ENCODE measurements at places on chromosomes 7 and 10.

GRCh38 chr7:31782411-31782991 is 95.5 kb downstream of the PPP1R17 start:
- DNase-seq: peak; percentile 69

GRCh38 chr7:116577320-116577871 is 52.6 kb downstream of the CAV1 start:
- no peak for DNase-seq

DNA sequence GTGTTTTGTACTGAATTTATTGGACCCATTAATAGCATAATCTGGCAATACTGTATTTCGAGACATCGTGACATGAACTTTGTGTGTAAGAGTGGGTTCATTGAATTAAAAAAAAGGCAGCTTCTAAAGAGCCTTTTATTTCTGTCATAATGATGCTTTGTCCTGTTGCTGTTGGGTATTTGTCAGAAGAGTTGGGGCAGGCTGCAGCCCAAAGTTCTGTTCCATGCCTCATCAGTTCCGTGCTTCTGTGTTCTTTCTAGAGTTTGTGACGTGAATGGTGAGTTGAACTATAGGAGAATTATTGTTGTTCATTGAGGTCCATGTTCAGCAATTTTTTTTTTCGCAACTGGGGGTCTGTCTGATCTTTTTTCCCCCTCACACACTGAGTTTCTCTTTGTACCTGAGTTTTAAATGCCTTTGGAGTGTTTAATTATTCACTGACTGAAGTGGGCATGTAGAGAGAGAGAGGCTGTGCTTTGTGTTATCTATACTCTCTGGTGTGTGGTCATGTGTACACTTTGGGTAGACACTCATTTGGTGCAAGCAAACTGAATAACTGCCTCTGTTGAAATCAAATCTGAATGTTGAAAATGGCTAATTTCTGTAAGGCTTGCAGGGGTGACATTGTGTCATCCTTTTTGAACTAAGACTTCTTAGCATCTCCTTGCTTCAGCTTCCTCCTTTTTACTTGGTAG is 69.8 kb downstream of the ADD3 start:
- no peak for DNase-seq

DNA sequence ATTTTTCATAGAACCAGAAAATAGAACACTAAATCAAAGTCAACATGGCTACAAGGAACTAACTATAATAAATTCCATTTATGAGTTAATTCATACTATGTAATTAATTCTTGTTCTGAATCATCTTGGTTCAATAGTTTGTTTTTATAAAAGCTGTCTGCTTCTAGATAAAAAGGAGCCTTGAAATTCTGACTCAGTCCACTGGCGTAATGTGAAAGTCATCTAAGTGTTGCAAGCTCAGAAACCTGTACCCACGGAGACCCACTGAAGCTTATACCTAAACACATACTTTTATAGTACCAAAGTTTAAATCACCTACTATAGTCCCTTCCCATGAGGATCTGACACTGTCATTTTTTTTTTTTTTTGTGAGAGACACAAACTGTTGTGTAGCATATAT is 489.4 kb downstream of the SEMA3D start:
- DNase-seq: no peak

DNA sequence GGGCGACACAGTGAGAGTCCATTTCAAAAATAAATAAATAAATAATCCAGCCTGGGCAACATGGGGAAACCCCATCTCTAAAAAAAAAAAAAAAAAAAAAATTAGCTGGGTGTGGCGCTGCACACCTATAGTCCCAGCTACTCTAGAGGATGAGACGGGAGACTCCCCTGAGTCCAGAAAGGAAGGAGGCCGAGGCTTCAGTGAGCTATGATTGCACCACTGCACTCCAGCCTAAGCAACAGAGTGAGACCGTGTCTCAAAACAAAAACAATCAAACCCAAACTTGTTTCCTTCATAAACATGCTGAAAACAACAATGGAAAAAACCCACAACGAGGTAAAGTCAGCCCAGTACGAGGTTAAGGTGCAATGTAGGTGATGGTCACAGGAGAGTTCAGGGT is 1.2 kb downstream of the COX19 start:
- DNase-seq: no peak

DNA sequence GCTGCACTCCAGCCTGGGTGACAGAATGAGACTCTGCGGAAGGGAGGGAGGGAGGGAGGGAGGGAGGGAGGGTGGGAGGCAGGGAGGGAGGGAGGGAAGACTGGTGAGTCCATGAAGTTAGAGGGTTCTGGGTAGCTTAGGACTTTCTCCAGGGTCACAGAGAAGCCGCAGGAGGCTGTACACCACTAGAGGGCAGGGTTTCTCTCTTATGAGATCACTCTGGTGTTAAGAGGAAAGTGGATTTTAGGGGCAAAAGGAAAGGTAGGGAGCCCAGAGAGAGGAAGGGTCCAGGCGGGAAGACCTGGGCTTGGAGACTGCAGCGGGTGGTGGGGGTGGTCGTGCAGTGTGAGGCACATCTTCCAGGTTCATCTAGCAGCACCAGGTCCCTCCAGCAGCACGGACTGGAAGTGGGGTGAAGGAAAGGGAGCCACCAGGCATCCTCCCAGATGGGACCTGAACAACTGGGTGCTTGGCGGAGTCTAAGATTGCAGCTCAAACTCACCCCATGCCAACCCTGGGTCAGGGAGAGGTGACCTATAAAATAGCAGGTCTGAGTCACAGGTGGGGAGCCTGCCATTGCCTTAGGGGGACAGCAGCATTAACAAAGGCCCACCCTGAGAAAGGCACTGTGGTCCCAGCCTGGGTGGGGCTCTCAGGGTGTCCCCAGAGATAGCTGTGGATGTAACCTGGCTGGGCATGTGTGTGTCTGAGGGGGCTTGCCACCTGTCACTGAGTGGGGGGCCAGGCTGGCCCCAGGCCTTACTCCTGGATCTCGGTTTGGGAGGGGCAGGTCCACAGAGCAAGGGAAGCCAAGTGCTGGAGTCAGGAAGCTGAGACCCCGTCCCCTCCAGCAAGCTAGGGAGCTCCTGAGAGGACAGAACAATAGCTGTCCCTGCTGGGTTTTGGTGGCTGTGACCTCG is 48.5 kb upstream of the SLC29A3 start:
- peak; percentile 79 for DNase-seq

DNA sequence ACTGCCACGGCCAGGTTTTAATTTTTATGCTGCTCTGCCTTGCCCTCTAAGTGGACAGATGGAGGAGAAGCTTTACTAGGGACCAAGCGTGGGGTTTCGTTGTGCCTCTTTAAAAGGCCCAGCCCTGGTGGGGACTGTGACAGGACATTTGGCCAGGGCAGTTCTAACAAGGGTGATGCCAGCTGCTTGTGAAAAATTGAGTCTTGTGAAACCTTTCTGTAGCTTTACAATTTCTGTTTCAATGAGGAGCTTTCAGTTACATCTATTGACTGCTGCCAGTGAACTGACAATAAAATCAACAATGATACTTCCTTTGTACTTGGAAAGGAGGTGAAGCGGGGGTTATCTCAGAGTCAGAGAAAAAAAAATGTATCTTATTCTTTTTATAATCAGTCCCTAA is 233.1 kb upstream of the CSTF2T start:
- no peak for DNase-seq

DNA sequence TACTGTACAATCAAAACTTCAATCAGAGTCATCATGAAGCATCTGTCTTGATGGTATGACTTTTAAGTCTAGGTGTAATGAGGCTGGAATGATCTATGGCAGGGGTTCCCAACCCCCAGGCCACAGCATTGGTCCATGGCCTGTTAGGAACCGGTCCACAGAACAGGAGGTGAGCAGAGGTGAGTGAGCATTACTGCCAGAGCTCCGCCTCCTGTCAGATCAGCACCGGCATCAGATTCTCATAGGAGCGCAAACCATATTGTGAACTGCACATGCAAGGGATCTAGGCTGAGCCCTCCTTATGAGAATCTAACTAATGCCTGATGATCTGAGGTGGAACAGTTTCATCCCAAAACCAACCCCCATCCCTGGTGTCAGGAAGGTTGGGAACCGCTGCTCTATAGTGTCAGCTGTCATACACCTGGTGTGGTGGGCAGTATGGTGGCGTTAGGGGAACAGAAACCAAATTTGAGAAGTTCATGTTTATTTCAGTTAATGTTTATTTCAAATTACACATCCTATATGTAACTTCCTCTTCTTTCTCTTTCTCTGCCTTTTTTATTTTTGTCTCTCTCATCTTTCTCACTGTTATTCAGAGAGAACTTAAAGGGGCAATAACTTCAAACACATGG is 432.6 kb downstream of the TNS3 start:
- DNase-seq: no peak

GRCh38 chr10:31070025-31070424 is 38.4 kb upstream of the ZNF438 start:
- DNase-seq: no peak

GRCh38 chr10:123134343-123134914 is 1.3 kb upstream of the HMX3 start:
- DNase-seq: no peak

GRCh38 chr7:93011351-93012294 is 106.2 kb downstream of the SAMD9 start:
- DNase-seq: no peak

- no peak for DNase-seq
Observed at GRCh38 chr10:54961040-54961439, 160.0 kb upstream of the PCDH15 start.

DNA sequence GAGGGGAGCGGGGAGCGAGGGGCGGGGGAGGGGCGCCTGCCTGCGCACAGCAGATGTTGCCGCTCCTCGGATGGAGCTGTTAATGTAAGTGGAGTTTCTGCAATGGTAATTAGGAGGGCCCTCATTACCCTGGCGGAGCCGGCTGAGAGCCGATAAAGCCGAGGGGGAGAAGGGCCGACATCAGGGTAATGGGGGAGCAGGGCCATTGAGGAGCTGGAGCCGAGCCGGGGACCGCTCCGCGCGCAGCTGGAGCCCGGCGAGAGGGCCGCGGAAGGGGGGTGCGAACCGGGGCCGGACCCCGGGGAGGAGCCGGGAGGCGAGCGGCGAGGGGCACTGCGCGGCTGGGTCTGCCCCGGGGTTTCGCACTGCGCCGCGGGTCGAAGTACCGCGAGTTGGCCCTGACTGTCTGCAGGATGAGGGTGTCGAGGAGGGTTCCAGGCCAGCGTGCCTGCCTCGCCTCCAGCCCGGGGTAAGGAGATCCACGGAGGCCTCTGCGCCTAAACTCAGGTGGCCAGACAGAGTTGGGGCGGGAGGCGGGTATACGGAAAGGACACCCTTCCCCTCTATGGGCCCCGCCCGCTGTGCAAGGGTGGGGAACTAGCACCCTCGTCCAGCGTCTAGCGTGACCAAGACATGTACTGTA is 55.0 kb upstream of the LBX1 start:
- peak; percentile 38 for DNase-seq

GRCh38 chr7:155677688-155678087 is 33.2 kb downstream of the RBM33 start:
- DNase-seq: no peak

GRCh38 chr7:93364806-93365205 is 132.6 kb downstream of the VPS50 start:
- DNase-seq: no peak

- no peak for DNase-seq
Observed at GRCh38 chr7:147513451-147513850, 1077.1 kb upstream of the C7orf33 start.

DNA sequence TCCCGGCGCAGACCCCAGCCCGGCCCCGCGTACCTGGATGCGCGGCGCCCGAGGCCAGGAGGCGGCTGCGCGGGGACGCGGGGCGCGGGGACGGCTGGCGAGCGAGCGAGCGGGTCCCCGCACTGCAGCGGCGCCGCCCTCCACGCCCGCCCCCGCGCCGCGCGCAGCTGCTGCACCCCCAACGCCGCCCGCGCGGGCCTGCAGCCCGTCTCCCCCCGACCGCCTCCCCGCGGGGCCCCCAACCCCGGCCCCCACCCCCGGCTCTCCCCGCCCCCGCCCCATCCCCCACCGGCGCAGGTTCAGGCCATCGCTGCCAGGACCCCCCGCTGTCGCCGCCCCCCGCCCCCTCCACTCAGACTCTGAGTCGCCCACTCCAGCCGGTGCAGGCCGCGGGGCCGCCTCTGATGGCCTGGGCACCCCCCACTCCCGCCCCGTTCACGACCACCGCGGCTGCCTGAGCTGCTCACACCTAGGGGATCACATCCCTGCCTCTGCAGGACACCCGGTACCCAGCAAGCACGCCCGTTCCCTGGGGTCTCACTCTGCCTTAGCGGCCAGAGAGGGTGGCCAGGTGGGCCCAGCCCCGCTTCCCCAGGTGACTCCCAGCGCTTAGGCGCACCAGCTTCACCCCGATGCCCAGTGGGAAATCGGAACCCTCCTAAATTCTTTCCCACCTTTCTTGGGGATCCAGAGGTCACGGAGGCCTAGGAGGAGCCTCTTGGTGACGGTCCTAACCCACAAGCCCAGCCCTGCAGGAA is 13.9 kb upstream of the DNAAF5 start:
- DNase-seq: peak; percentile 72

DNA sequence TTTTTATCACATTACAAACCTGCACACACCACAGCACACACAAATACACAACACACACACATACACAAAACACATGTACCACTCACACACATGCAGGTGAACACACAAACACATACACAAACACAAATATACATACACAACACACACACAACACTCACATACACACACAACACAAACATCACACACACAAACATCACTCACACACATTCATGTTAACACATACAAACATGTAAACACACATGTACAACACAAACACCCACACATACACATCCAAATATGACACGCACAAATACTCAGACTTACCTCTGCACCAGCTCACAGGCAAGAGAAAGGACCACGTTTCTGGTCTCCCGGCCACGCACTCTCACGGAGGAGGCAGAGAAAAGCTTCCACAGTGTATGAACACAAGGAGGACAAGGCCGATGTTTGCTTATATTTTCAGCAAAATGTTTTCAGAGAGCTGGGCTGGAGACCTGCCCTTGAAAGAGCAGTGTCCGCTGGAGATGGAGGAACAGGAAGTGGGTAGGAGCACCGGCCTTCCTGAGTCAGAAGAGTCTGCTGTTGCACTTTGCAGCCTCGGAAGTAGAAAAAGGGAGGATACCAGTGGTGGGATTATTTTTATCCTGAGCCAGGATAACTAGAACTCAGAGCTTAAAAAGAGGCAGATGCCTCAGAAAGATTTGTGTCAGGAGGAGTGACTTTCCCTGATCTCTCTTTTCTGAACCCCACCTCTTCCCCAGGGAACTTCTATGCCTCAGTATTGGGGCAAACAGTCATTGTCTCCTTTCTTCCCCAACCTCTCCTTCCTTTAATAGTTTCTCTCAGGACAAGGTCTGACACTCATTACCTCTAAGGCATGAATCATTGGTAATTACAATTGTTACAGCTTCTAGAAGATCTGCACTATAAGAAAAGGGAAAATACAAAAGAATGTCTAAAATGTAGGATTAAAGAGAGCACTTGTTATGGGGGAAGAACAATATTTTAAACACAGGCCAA is at the start of gene GIMAP6:
Gene GIMAP6 (minus strand): TSS at position 520 of the 999 bp plus-strand sequence. CDS start 2,243 bp downstream, outside the sequence.
- no peak for DNase-seq

Data from iPS-NIHi11 (cell line).